ENCODE measurements at places on chromosomes 3 and 15.

DNA sequence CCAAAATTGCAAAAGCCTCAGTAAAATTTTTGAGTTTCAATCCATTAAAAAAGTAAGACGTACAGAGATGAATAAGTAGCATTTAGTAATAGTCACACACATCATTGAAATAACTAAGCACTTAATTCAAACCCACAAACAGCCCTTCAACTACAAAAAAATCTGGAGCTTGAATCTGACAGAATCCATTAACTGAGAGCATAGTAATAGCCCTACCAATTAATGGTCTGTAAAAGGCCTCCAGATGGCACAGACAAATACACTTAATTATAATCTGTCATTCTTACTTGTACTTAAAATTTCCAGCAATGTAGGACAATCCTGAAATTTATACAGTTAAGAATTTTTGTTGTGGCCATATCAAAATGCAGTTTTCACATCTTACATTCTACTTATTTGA is 246.9 kb downstream of the VGLL3 start:
- no peak for DNase-seq

DNA sequence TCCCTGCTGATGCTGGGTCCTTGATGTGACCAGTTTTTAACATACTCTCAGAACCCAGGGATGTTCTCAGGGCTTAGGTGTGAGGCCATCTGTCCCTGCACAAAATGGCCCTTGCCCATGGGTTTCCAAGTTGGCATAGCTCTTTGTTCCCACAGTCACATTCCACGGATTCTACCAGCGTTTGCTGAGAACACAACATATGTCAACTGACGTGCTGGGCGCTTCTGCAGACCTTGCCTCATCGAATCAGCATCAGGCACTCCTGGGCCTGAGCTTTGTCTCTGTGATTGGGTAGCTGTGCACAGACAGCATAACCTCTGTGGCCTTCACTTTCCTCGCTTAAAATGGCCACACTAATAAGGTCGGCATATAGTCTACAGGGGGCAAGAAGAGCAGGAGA is 69.0 kb downstream of the MGLL start:
- no peak for DNase-seq

DNA sequence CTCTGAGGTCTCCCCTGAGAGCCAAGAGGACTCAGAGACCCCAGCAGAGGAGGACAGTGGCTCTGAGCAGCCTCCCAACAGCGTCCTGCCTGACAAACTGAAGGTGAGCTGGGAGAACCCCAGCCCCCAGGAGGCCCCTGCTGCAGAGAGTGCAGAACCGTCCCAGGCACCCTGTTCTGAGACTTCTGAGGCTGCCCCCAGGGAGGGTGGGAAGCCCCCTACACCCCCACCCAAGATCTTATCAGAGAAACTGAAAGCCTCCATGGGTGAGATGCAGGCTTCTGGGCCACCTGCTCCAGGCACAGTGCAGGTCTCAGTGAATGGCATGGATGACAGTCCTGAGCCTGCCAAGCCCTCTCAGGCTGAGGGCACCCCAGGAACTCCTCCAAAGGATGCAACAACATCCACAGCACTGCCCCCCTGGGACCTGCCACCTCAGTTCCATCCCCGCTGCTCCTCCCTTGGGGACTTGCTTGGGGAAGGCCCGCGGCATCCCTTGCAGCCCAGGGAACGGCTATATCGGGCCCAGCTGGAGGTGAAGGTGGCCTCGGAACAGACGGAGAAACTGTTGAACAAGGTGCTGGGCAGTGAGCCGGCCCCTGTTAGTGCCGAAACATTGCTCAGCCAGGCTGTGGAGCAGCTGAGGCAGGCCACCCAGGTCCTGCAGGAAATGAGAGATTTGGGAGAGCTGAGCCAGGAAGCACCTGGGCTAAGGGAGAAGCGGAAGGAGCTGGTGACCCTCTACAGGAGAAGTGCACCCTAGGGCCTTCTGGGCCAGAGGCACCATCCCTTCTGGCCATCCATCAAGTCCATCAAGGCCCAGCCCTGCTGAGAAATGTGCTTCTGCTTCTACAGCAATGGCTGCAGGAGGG is 23.6 kb downstream of the PLEKHO2 start:
- no peak for DNase-seq

GRCh38 chr15:55915876-55916567 is 77.4 kb downstream of the NEDD4 start:
- no peak for DNase-seq

DNA sequence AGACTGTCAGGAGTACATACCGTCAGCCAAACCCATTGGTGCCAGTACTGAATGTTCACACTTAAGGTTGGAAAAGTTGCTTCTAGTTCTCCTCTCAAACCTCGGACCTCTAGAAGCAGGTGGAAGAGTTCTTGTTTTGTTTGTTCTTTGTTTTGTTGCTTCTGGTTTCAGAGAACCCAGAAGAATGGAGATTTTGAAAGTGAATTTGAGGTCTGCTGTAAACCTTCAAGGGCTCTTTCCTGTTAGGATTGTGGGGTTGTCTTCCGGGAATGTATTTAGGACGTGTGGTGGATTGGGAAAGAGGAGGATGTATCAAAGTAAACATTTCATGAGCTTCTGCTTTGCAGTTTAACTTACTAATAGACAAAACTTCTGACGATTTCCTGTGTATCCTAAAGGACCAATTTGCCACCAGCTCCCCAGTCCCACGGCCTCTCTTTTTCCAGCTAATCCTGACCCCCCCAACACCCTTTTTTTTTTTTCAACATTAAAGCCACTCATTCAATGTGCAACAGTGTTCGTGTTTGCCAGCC is 50.3 kb downstream of the FILIP1L start:
- DNase-seq, result no peak

DNA sequence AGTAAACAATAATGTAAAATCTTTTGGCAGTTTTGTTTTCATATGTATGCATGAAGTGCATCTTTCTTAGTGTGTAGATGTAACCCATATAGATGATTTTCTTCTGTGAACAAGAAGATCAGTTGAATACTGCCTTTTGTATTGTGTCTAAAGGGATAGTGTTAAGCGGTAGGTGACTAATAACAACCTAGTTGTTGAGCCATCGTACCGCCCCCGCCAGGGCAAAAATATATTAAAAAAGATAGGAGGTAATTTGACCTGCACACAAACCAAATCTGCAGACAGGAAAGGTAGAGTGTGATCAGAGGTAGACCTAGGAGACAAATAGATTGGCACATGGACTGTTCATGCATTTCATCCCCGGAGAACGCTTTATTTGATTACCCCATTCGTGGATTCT is 3.3 kb upstream of the GMNC start:
- no peak for DNase-seq

DNA sequence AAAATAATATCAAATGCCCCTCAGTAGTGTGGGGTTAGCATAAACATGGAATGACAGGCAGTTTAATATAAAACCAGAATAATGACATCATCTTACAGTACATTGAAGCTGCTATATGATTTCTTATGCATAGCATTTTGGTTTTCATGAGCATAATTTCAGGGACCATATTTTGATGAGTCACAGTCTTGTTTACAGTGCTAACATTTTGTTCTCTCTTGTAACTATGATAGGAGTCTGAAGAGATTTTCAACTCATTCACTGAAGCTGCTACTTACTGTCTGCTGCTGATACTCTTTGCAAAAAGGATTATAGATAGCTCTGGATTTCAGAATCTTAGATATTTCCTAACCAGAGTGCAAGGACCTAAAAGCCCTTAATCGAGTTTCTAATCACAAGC is 92.6 kb upstream of the CCDC54 start:
- DNase-seq, result no peak

DNA sequence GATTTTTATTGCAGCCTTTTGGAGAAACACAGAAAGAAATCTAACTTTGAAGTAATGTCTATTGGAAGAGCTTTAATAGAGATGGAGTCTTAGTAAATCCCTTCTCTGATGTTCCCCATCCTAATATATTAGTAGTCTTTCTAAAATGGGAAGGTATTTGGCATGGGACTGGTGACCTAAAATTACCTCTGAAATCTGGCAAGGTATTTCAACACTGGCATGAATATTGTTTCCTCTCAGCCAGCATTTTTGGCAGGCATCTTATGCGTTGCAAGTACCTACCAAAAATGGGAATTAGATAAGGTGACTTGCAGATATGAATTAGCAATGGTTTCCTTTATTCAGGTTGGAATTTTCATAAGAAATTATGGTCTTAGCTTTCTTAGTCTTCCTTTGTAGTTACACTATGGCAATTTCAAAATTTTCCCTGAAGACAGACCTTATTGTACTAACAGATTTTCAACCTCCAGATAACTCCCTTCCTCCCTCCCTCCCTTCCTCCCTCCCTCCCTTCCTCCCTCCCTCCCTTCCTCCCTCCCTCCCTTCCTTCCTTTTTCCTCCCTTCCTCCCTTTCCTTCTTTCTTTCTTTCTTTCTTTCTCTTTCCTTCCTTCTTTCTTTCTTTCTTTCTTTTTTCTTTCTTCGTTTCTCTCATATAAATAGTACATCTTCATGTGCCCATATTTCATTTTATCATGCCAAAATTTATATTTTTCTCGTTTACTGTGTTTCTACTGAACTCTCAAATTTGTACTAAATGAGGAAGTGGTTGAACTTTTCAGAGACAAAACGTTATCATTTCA is 168.2 kb upstream of the KCNMB2 start:
- no peak for DNase-seq

DNA sequence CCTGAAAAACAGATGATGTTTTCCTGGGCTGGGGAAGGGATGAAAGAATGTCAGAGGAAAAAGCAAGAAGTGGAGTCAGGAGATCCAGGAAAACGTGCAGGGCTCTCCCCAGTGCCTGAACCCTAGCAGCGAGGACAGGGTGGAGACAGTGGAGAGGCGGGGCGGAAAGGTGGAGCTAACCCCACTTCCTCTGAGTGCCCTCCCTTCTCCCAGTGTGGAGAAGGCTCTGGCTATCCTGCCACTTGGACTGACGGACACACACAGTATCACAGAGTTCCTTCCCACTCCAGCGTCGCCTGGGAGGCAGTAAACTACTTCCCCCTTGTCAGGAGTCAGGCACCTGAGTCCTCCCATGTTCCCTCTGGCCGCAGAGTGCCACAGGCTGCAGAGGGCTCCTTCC is 125.3 kb upstream of the CHRNA7 start:
- no peak for DNase-seq

- no peak for DNase-seq
Observed at GRCh38 chr3:193730976-193731375, 138.0 kb downstream of the OPA1 start.

- DNase-seq, result no peak
Observed at GRCh38 chr15:100863796-100864267, 15.8 kb upstream of the ALDH1A3 start.

GRCh38 chr3:42771271-42771670 is 1.8 kb downstream of the CCDC13 start:
- no peak for DNase-seq

GRCh38 chr3:136236109-136236508 is 14.0 kb upstream of the PCCB start:
- no peak for DNase-seq

GRCh38 chr3:185225523-185225922 is 28.3 kb downstream of the EHHADH start:
- no peak for DNase-seq

DNA sequence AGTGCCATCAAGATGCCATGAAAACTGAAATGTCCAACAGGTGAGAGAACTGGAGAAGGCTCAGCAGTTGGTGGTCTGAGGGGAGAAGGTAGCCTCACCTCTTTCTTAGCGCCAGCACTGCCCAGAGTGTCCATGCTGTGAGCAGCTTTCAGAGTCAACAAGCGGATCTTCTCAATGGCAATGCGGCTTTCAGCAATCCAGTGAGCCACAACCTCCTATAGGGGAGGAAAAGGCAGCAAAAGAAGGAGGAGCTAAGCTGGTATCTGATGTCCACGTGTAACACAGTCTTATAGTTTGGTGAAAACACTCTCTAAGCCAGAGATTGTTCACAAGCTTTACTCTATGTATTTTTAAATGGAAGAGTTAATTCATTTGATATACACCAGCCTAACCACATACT is 36.1 kb upstream of the ACKR4 start:
- no peak for DNase-seq

GRCh38 chr15:63301088-63301487 is 23.7 kb downstream of the APH1B start:
- DNase-seq, result no peak

GRCh38 chr3:195001961-195002861 is 268.7 kb downstream of the XXYLT1 start:
- peak; percentile 54 for DNase-seq

GRCh38 chr3:27914199-27914598 is 192.1 kb upstream of the EOMES start:
- DNase-seq, result no peak

GRCh38 chr15:70032509-70032908 is 65.2 kb downstream of the TLE3 start:
- DNase-seq, result no peak

GRCh38 chr3:154112146-154112852 is 8.9 kb upstream of the ARHGEF26 start:
- no peak for DNase-seq

DNA sequence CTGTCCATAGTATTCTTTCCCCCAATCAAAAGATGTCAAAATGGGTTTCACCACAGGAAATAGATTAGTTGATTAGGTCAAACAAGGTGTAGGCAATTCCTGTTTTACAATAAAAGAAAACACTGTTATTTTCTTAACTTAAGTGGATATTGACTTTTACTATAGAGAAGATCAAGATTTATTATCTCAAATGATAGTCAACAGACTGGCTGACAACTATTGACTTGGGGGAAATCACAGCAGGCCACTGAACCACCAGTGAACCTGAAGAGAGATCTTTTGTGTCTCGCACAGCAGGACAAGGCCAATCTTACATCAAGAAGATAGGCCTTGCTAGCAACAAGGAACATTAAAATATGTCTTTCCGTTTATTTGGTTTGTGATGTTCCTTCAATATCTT is 1187.6 kb downstream of the SI start:
- DNase-seq, result no peak

DNA sequence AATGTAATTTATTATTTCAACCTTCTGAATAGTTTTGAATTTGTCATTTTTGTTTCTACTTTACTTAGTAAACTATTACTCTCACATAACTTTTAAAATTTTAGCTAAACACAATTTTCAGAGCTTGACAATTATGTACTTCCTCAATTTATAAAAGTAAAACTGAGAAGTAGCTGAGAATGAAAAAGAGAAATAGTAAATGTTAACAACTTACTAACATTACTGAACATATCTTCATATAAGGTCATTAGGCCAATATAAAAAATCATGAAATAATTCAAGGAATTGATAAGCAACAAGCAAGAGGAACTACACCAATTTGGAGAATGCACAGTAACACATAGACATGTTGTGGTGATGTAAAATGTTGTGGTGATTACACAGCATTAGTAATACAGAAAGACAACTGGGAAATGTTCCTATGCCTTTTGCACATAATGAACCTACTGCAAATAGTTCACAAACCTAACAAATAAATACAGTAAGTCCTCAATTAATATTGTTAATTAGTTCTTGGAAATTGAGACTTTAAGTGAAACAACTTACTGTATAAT is 137.9 kb downstream of the CBLB start:
- DNase-seq, result peak; percentile 16

DNA sequence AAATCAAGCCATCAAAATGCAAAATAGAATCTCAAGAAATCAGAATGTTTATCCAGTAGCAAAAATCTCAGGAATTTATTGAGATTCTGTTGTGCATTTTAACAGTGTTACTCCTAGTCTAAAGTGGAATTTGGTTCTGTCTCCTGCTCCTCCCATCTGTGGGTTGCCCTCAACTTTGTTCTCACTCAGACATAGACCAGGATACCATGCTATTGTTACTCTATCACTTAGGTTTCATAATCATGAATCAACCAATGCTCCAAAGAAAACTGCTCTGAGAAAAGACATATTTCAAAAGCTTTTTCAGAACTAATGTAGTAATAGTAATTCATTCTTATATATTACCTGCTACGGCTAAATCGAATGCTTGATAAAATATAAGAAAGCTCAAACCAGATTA is 274.7 kb downstream of the RBMS3 start:
- DNase-seq, result no peak

All from Kasumi-1 (cell line).